Effector memory CD4-positive, alpha-beta T cell (primary cell): ENCODE measurements at places on chromosomes 12 and 14.

GRCh38 chr12:51391283-51392123, at the start of gene GALNT6:
GALNT6 (minus strand) TSS chr12:51391406; CDS start chr12:51379781, 11,625 bp downstream.
- DNase-seq = peak; percentile 69

- no peak for DNase-seq
Measured at GRCh38 chr12:122009741-122010140, 11.9 kb upstream of the BCL7A start.

GRCh38 chr12:126685636-126686035, 1581.3 kb upstream of the TMEM132C start:
- no peak for DNase-seq

- DNase-seq = no peak
Measured at GRCh38 chr12:10497602-10498001, 8.1 kb upstream of the EIF2S3B start.

GRCh38 chr12:114911196-114911595, 227.2 kb upstream of the TBX3 start:
- DNase-seq = no peak

DNA sequence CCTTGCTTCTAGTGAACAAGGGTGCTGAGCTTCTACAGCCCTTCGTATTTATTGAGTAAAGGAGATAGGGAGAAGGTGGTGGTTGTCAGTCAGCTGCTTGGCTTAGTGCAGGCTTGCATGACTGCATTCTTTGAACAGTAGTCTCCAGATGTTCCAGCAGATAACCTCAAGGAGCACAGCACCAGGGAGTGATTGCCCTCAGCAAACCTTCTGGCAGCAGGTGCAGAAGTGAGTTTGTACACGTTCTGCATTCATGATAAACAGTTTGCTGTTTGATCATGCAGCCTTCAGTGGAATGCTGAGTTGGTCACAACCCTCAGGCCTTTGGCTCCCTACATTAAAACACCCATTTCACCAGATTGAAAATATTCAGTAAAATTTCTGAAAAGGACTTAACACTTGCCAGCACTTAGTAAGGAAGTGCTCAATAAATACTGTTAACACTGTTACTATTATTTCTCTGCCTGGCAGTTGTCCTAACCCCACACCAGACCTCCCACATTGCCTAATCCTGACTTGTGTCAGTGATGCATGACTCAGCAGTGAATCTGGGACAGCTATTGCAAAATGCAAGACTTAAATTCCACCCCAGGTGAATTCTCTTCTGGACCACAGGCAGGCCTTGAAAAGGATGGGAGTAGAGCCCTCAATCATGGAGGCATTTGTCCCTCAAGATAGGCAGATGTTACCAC, 18.9 kb upstream of the CARMIL3 start:
- DNase-seq = no peak

GRCh38 chr14:54625112-54625511, 58.2 kb downstream of the SAMD4A start:
- DNase-seq = no peak

DNA sequence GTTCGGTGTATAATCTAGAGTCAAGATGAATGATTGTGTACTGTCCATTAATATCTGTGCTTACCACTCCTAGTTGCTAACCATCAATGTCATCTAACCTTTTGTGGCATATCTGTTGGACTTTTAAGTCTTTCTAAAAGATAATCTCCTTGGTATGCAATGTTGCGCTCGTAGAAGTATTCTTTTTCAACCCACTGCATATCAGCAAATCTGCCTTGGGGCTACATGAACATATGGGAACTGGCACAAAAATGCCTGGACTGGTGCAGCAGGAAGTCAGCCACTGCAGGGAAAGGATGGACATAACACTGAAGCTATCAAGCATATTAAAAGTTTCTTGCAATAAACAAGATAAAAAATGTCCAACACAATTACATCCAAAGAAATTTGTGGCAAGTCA, 124.3 kb upstream of the SLC38A4 start:
- no peak for DNase-seq

GRCh38 chr12:3810016-3810370, 57.1 kb upstream of the CRACR2A start:
- no peak for DNase-seq

DNA sequence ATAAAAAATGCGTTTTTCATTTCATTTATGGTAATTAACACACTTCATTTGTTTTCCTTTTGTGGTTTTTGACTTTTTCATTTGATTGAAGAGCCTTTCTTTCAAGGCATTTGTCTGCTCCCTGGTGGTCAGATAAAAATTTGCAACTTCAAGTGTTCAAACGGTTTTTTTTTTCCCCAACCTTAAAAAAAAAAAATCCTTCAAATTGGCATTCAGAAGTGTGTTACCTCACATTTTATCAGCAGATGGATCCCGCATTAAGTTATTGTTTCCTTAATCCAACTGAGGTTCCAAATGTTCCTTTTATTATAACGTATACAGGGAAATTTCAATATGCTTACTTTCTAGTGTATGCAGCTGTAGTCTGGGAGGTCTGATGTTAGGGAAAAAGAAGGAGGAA, 47.2 kb downstream of the MYF5 start:
- no peak for DNase-seq
